T follicular helper cell (primary cell): ENCODE measurements at places on chromosomes 16 and 17.

DNA sequence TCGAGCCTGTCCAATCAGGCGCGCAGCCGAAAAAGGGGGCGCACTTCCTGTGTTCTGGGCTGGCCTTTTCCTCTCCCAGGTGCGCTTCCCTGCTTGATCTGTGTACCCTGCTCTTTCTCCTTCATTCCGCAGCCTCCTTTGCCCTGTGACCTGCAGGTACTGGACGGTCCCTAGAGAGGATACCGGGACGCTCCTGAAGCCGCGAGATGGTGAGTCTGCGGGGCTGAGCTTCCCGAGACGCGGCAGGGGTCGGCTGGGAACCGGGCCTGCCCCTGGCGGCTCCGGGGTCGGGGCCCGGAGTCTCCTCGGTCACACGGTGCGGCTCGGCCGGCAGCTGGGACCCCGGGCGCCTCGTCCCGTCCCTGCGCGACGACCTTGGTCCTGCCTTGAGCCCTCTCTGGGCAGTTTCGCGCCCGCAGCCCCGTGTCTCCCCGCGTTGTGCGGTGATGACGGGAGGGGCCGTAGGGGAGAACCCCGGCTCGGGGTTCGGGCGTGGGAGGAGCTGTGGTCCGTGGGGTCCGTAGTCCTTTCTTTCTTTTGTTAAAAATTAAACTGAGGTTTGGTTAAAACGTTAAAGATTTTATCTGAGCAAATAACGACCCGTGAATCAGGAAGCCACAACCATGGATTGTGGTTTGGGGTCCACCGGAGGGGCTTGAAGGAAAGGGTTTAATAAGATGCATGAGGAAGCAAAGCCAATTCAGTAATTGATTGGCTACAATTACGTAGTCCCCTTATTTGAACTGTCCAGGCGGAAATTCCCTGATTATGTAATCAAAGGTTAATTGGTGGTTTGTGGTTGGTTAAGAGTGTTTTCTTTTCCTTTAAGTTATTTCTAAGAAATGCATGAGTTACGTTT is 172.8 kb upstream of the ZNF267 start:
- DNase-seq: peak; percentile 85

- DNase-seq: no peak
Observed at GRCh38 chr16:88084881-88085280, 133.6 kb downstream of the BANP start.

DNA sequence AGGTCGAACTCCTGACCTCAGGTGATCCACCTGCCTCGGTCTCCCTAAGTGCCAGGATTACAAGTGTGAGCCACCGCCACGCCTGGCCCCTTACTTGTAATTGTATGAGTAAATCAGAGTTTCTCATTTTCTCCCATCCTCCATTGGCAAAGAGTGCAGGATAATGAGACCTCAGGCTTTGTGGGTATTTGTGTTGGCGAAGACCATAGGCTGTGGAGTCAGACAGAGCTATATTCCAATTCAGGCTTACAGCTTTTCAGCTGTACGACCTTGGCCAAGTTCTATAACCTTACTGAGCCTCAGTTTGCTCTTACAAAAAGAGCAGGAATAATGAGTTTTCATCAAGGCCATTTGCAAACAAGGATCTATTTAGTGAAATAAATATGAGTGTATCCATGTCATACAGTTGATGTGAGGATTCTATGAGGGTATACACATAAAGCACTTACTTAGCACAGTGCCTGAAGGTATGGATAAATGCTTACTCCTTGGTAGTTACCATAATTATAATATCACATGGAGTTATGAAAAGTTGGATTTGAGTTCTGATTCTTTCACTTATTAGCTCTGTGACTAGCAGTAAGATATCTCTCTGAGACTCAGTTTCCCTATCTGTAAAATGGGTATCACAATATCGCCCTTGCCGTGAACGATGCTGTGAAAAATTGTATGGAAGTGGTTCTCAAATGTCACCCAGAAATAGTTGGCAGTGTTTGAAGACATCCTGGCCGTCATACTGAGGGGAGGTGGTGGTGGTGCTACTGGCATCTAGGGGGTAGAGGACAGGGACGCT is 25.6 kb upstream of the CPPED1 start:
- DNase-seq: no peak

GRCh38 chr17:11074451-11074850 is 166.6 kb upstream of the SHISA6 start:
- no peak for DNase-seq

- no peak for DNase-seq
Observed at GRCh38 chr17:47871048-47871447, 20.1 kb upstream of the SP6 start.

GRCh38 chr17:17575360-17576251 is 15.9 kb downstream of the PEMT start:
- no peak for DNase-seq

DNA sequence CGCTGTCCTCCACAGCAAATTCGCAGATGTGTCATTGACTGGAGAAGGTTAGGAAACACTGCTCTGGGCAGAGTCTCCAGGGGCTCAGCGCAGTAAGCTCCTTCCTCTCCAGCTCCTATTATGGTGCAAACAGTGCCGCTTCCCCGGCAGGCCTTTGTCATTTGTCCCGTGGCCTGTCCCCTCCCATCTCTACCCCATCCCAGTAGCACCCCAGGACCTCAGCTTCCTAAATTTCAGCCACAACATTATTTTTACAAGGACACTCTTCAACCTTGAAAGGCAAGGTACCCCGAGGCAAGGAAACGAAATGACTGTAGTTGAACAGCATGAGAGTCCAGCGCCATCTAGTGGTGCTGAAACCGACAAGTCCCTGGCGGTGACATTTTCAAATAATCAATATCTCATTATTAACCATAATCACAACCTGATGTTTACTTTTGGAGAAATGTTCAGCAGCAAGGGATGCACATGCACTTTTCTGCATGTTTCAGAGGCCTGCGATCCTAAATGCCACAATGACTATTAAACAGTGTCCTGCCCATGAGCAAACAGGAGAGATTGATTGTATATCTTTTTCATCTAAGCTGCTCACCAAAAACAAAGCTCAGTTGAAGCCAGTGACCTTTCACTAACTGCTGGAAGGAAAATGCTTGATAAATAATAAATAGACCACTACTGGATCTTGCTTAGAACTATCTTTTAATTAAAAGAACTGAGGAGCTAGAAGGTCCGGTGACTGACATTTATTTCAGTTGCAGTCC is 16.5 kb downstream of the MRPS23 start:
- DNase-seq: peak; percentile 56

DNA sequence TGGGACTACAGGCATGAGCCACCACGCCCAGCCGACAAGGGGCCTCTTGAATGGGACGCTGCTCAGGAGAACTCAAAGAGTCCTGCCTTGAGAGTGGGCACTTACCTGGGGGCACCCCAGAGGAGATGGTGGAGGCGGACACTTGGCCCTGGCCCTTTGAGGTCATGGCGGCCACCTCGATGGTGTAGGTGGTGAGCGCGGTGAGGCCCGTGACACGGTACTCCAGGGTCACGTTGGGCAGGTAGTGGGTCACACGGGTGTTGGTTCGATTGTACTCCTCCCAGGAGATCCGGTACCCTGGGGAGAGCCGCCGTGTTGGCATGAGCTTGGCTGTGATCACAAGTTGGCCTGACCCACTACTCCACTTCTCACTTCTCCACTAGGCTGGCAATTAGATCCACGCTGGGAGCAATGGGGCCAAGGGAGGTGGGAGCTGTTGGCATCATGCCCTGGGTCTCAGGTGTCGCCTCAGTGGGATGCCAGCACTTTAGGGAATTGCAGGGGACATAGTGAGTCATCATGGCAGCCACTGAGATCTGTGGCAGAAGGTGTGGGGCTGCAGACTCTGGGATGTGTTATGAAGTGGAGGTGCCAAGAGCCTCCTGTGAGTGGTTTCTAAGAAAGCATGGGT is 89.2 kb upstream of the CDC42EP4 start:
- DNase-seq: no peak

GRCh38 chr17:73827627-73828291 is 183.5 kb upstream of the SDK2 start:
- DNase-seq: no peak

GRCh38 chr16:1640261-1640941 is 28.2 kb downstream of the CRAMP1 start:
- DNase-seq: no peak

- DNase-seq: peak; percentile 7
Observed at GRCh38 chr17:66426397-66427033, 124.1 kb downstream of the PRKCA start.

- no peak for DNase-seq
Observed at GRCh38 chr17:10931133-10931532, 93.2 kb upstream of the PIRT start.

GRCh38 chr16:85891776-85892166 is 7.2 kb upstream of the IRF8 start:
- no peak for DNase-seq

DNA sequence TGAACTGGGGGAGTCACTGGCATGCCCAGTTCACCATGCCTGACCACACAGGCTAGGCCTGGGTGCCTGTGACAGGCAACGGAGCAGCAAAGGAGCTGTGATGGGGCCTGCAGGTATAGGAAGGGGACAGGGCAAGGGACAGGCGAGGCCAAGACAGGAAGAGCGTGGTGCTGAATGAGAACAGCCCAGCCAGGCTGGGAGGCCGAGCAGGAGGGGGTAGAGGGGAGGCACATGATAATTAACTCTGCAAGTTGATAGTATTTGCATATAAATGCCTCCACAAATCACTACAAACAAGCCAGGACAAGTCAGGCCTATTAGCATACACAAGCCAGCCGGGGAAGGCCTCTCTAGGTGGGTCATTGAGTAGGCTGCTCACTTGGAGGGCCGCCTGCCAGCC is 7.8 kb downstream of the ZFHX3 start:
- no peak for DNase-seq

DNA sequence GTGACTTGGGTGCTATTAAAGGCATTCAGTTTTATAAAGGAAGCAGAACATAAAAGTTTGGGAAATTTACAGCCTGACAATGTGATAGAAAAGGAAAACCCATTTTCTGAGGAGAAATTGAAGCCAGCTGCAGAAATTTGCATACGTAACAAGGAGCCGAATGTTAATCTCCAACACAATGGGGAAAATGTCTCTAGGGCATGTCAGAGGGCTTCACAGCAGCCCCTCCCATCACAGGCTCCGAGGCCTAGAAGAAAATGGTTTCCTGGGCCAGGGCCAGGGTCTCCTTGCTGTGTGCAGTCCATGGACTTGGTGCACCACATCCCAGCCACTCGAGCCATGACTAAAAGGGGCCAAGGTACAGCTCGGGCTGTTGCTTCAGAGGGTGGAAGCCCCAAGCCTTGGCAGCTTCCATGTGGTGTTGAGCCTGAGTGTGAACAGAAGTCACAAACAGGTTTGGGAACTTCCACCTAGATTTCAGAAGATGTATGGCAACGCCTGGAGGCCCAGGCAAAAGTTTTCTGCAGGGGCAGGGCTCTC is 23.9 kb upstream of the TOM1L1 start:
- DNase-seq: no peak

- DNase-seq: no peak
Observed at GRCh38 chr16:12087901-12088421, 111.4 kb downstream of the SNX29 start.

DNA sequence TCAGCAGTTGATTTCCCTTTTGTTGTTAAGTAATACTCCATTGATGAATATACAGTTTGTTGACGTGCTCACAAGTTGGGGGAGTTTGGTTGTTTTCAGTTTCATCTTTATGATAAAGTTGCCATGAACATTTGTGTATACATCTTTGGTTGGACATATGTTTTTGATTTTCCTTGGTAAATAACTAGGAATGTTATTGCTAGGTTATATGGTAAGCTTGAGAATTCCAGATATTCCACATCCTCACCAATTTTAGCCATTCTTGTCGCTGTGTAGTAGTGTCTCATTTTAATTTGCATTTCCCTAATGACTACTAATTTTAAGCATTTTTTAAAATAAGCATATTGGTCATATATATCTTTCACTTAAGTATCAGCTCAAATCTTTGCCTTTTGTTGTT is 55.0 kb upstream of the RASL10B start:
- no peak for DNase-seq

- DNase-seq: no peak
Observed at GRCh38 chr17:34584805-34585416, 5.5 kb downstream of the TMEM132E start.

DNA sequence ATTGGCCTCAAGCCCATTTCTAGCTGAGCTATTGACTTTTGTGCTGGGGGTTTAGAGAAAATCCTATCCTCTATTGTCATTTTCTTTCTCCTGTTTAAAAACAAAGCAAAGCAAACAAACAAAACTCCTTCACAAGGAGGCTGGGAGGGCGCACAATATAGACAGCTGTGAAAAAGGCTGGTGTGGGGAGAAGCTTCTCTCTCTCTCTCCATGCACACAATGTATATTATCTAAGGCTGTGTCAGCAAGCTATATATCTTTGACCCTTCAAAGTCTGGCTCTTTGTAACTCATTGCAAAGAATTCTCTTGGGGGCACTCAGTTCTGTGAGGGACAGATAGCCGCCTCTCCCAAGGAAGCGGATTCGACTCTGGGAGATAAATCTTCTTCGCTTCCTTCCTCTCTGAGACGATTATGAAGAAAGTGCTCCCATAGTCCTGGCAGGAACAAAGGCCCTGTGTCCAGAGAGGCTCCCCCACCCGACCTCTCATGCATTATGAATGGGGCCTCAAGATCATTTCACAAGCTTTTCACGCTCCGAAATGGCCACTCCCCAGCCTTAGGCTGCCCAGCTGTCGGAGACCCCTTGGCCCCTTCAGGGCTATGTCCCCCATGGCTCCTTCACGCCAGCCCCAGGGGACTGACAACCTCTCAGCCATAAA is 33.2 kb upstream of the MEAK7 start:
- DNase-seq: no peak

GRCh38 chr16:67543036-67543435 is 14.4 kb downstream of the RIPOR1 start:
- DNase-seq: no peak

DNA sequence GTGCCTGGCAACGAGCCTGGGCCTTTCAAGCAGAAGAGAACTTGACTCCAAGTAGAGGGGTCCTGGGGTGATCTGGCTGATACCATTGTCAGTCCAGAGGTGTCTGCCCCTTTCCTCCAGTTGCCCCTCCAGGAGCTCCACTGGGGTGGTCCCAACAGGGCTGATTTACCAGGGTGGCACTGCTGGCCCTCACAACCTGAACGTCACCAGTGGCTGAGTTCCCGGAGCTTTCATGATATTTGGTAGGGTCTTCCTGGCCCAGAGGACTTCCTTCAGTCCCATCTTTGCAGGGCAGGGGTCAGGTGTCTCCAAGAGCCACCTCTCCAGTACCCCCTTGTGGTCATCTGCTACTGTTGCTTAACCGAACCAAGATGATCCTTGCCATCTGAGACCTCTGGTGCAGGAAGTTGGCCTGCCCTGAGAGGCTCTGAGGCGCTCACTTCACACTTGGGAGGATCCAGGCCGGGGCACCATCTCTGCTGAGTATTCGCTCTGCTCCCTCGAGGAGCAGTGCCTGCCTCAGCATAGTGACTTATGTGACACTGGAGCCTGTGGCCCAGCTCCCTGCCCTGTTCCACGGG is 3.5 kb downstream of the LIMD2 start:
- peak; percentile 12 for DNase-seq
